NCI-H146 (cell line): ENCODE measurements at places on chromosomes 5 and 9.
A peak's percentile ranks its signal among the peaks of the same experiment; 100 is the strongest.

DNA sequence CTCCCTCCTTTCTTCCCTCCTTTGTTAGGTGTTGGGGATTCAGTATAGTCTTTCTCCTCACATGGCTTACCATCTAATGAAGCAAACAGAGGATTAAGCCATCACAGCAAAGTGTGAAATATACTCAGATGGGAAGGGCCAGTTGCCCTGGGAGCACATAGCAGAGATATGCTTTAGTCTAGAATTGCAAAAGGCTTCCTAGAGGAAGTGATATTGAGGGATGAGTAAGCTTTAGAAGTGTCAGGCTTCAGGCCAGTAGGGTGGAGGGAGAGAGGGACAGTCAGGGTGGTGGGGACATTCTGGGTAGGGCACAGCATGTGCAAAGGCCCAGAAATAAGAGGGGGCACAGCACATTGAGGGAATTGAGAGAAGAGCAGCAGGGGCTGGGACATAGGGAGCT lies 46.2 kb upstream of the GLRA1 start:
- DNase-seq, result no peak

GRCh38 chr5:142981886-142982820 lies 212.0 kb downstream of the ARHGAP26 start:
- DNase-seq, result peak; percentile 5

DNA sequence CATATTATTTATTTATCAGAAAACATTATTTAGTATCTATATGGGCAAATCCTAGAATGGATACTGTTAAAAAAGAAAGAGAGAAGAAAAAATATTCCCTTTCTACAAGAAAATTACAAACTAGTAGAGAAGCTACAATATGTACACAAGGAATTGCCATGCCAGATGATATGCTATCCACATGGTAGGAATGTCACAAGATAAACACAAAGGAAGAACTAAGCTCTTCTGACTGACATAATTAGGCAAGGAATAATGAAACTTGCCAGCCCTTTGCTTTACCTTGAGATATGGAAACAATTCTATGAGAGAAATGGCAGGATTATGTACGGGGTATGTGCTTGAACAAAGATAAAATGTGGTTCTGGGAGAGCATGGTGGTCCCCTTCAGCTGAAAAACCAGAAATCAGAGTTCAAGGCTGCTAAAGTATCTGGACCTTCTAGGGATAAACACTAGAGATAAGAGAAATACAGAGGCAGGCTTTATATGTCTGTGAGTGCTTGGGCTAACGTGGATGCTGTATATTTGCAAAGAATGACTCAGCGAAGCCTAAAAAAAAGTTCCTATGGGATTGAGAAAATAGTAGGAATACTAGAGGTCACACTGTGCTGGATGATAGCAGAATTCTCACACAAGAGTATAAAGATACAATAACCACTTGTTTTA lies 451.6 kb downstream of the TLE1 start:
- DNase-seq, result no peak

DNA sequence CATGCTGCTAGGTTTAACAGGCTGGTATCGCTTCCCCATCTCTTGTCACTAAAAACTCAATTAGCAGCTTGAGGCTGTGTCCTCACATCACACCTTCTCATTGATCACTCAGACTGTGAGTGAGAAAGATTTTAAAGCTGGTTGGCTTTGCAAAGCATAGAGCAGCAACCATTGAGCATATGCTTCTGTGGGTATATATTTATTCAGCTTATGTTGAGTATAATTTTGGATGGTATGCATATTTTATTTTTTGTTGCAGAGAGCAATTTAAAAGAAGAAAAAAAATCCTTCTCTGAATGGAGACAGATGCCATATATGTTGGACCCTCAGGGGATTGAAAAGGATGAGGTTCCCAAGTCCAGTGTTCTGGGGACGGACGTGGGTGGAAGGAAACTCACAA lies 162.6 kb downstream of the TRIM32 start:
- DNase-seq, result no peak

DNA sequence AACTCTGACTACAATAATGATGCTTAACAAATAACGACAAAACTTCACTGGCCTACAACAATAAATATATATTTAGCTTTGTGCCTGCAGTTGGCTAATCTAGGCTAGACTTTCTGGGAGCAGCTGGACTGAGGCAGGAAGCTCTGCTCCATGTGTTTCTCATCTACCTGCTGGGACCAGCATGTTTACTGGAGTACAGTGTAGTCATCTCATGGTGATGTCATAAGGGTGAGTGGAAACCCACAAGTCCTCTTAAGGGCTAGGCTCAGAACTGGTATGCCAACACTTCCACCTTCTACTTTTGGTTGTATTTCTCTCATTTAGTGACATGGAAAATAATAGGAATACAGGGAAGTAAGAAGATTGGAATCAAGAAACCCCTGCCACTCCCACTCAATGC lies 85.7 kb upstream of the NIPBL start:
- no peak for DNase-seq

GRCh38 chr9:19149230-19149629 lies 21.9 kb upstream of the PLIN2 start:
- no peak for DNase-seq

DNA sequence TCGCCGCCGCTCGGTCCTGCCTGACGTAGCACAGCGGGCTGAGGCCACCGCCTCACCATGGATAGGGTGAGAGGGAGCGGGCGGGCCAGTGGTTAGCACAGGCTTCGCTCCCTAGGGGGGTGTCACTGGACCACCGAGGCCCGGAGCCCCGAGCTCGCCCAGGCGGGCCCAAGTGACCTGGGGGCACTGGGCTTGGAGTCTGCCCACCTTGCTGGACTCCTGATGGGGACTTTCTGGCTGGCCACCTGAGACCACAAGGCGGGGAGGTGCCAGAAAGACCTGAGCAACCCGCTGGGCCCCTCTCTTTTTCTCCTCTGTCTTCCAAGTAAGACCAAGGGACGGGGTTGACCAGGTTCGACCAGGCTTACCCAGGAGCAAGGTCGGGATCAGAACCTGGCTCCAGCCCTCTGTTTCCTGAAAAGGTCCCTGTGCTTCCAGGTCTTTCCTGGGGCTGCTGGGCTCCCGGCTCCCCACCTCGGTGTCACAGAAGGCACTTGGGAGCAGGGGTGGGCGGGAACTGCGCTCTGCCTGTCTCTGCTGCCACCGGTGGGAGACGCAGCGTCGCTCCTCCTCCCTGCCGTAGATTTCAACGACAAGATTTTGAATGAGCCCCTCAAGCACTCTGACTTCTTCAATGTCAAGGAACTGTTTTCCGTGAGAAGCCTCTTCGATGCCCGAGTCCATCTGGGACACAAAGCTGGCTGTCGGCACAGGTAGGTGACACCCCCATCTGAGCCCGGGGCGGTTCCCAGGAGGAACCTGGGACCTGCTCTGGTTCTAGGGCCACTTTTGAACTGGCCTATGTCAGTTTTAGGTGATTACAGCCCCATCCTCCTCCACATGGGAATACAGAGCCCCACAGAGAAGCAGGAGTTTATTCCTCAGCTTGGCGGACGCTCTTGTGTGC lies 1.0 kb downstream of the MRPS2 start:
- DNase-seq, result no peak

GRCh38 chr9:88890546-88890945 lies 100.7 kb upstream of the S1PR3 start:
- DNase-seq, result no peak

- DNase-seq, result no peak
Observed at GRCh38 chr5:13809921-13810320, 134.6 kb downstream of the DNAH5 start.

GRCh38 chr5:141567513-141568117 lies 51.2 kb downstream of the DIAPH1 start:
- DNase-seq, result no peak

DNA sequence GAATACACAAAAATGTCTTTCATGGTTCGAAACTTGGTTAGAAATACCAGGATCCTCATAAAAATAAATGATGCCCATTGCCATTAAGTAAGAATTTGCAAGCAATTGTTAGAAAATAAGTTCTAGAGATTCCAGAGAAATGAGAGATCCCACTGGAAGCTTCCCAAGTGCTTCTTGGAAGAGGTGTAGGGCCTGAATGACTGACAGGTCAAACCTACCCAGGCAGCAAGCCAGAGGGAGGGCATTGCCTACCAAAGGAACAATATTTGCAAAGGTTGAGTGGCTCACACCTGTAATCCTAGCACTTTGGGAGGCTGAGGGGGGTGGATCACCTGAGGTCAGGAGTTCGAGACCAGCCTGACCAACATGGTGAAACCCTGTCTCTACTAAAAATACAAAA lies 777.0 kb upstream of the WWC1 start:
- no peak for DNase-seq
